A549 treated with CORT108297 at 1 μM for 4 hours (cell line): ENCODE measurements at places on chromosomes 7 and 10. TPM values are rescaled to one million over a fixed set of nuclear protein-coding genes. Genes with fewer than 3 reads are reported as not detected.

The ANKRD26 gene
- total RNA-seq = 2.4 to 4.0 TPM (median 2.8 TPM) in 5 replicates

The LMTK2 gene
- total RNA-seq = 9.2 to 11.6 TPM (median 10.3 TPM) in 5 replicates

The HOXA3 gene
- 6.1 to 10.2 TPM (median 9.8 TPM) in 5 replicates for total RNA-seq

The NANOS1 gene
- 1.6 to 3.2 TPM (median 2.9 TPM) in 5 replicates for total RNA-seq

The KCNH2 gene
- 0.38 to 0.64 TPM (median 0.42 TPM) in 5 replicates for total RNA-seq

The NUDT5 gene
- total RNA-seq = 124 to 167 TPM (median 132 TPM) in 5 replicates

The ANKRD61 gene
- 0.54 to 0.78 TPM (median 0.62 TPM) in 5 replicates for total RNA-seq

The PRKAR2B gene
- total RNA-seq = 2.5 to 3.9 TPM (median 3.2 TPM) in 5 replicates

The ZNF862 gene
- total RNA-seq = 2.2 to 4.1 TPM (median 2.8 TPM) in 5 replicates
